ENCODE measurements at places on chromosomes 16 and 17.

DNA sequence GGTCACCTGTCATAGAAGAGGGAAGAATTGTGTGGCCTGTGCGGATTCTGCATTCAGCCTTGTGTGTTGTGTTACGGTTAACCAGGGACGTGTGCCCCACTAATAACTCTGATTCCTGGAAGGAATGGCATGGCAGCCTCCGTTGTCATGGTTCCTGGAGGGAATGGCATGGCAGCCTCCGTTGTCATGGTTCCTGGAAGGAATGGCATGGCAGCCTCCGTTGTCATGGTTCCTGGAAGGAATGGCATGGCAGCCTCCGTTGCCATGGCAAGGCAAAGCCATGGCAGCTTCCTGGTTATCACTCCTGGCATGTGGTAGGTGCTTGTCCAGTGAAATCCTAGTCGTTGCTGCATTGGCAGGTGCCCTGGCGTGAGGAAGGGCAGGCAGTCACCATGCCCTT lies 8.9 kb downstream of the SPG7 start:
- DNase-seq: no peak

- no peak for DNase-seq
Measured at GRCh38 chr17:737561-738113, 5.2 kb downstream of the TLCD3A start.

GRCh38 chr17:3976675-3977171 lies 12.5 kb upstream of the ATP2A3 start:
- DNase-seq: peak; percentile 77

DNA sequence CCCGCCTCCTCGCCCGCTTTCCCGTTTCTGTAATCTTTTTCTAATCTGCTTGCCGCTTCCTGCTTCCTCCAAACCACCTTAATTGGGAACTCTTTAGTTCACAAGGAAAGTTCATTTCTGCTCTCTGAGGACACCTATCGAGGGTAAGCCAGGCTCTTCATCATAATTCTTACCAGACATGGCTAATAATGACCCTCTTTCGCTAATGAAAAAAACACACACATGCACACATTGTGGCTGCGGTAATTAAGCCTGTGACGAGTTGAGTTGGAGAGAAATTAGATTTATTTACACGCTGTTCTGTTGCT lies 100.6 kb downstream of the ZNF423 start:
- DNase-seq: no peak

DNA sequence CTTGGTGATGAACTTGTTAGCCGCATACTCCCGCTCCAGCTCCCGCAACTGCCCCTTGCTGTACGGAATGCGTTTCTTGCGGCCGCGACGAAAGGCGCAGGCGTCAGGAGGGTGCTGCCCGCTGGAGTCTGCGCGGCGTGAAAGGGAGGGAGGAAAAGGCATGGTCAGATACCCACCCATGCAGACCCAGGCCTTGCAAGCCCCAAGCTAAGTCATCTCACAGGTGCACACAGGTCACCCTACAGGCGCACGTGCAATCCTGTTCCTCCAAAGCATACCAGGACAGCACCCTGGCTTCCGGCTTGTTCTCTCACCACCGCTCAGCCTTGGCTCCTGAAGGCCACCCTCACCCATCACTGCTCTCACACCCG lies 1.6 kb downstream of the HOXB13 start:
- DNase-seq: no peak

GRCh38 chr17:75485688-75486087 lies 29.3 kb downstream of the TMEM94 start:
- DNase-seq: peak; percentile 50

GRCh38 chr16:57446531-57447185 lies 527 bp downstream of the CIAPIN1 start:
- DNase-seq: peak; percentile 72

DNA sequence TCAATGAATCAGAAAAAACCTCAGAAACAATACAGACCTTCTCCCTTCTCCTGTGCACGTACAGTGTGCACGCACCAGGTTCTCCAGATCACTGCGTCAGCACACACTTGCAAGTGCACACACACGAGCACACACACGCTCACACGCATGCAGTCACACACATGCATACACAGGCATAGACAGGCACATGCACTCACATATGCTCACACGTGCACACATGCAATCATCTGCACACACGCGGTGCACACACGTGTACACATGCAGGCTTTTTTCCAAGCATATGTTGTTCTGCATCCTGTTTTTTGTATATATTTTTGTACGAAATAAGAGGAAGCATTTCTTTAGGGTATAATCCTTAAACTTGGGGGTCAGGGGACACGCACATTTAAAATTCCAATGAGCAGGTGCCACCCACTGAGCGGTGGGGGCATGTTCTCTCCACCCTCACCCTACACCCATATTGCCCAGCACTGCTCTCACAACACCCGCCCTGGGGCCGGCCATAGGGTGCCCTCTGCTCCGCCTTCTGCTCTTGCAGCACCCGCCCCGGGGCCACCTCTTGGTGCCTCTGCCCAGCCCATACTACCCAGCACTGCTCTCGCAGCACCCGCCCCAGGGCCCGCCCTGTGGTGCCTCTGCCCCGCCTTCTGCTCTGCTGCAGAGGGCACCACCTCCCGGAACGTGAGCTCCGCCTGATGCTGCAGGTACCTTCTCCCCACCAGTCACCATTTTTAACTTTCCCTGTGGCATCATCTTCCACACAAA lies 20.9 kb downstream of the KLHDC4 start:
- DNase-seq: no peak

DNA sequence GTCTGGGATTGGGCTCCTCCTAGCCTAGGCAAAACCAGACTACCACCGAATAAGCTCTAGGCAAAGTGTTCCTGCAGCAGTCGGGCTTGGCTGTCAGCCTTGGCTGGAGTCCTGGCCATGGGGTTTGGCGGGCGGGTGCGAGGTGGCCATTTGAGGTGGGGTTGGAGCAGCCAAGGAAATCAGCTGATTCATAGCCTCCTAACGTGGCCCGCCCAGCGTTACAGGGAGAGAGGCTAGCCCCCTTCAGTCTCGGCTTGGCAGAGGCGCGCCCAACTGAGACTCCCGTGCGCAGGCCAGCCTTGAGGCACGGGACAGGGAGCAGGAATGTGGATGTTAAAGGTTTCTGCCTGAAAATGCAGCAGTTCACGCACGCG lies 1.9 kb downstream of the PMP22 start:
- DNase-seq: peak; percentile 97

GRCh38 chr16:57285379-57285778 lies 907 bp upstream of the PLLP start:
- DNase-seq: no peak

DNA sequence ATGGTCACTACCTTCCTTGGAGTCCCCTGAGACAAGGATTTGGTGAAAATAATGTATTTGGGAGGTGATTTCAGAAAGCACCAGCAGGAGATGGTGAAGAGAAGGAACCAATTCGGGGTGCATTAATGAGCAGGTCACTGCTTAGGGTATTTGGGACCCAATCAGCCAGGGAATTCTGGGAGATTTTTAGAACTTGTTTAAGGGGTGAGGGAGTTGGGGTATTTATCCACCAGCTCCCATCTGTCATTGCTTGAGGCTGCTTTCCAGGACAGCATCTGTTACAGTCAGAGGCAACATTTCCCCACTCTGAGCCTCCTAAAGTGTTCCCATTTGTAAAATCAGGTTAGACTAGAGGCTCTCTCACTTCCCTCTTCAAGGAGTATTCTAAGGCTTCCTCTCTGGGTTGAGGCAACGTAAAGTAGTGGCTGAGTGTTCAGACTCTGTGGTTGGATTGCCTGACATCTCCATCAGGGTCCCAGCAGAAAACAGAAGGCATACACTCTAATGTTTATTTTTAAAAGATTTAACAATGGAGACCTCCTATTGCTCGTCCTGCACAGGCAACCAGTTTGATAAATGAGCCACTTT lies 60.9 kb downstream of the CLEC19A start:
- DNase-seq: no peak

- DNase-seq: no peak
Measured at GRCh38 chr16:9965079-9965478, 217.1 kb downstream of the GRIN2A start.

DNA sequence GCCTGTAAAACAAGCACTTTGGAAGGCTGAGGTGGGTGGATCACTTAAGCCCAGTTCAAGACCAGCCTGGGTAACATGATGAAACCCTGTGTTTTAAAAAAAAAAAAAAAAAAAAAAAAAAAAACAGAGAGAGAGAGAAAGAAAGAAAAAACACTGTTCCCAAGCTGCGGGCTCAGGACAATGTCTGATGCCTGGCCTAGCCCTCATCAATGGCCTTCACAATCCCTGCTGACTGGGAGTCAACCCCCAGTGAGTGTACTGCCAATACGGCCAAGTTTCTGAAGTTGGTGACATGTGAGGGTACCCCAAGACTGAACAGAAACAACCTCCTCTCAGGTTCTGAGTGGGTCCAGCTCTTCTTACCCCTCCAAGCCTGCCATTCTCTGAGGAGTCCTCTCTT lies 116.5 kb downstream of the ZNF778 start:
- DNase-seq: peak; percentile 22

DNA sequence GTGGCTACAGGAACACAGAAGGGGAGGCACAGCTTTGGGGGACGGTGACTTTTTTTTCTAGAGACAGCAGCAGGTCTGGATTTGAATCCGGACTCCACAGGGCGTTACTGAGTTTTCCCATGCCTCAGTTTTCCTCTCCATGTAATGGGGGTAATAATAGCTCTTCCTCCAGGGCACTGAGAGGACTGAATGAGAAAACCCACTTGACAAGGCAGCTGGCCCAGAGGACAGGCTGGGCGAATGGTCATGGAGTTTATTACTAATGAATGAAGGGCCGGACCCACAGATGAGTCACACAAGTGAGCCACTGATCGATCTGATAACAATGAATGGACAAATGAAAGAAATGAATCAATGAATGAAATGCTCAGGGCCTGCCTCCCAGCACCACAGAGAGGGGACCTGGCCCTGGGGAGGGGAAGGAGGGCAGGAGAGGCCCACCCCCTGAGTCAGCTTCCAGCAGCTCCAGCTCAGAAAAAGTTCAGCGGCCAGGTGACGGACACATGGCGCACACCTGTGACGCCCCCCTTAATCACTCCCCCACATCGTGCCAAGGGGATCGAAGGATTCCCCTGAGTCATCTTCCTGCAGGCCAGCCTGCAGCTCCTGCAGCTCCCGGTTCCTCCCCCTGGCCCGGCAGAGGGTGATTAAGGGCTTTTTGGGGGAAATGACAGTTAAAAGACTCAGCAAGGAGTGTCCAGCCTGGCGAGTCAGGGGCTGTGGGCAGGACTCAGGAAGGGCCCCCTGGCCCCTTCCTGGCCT lies 54.3 kb downstream of the SOCS1 start:
- no peak for DNase-seq

GRCh38 chr17:57561072-57561861 lies 183.8 kb downstream of the CCDC182 start:
- no peak for DNase-seq

DNA sequence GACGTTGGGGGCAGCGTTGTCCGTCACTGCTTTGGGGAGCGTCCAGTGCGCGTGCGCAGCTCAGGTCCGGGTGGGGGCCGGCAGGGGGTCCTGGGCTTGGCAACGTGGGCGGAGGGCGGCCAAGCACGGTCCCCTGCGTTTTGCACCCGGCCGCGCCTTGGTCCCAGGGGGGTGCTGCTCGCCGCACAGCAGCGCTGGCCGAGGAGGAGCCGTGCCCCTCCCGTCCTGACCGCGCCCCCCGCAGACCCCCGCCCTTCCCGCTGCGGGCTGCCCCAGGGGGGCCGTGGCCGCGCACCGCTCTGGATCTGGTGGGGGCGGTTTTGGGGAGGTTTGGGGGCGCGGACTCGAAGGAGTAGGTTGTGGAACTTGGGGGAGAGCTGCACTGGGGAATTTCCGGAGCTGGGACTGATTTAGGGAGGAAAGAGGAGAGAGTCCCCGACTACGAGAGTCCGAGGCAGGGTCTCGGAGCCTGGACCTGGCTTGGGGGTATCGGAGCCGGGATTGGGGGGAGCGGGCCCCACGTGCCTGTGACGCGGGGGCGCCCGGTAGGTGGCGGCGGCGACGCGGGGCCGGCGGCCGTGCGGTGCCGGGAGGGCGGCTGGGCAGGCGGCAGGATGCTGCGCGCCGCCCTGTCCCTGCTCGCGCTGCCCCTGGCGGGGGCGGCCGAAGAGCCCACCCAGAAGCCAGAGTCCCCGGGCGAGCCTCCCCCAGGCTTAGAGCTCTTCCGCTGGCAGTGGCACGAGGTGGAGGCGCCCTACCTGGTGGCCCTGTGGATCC lies at the start of gene SLC9A5:
SLC9A5 (plus strand) TSS at position 579 of the 777 bp plus-strand sequence; CDS start at position 615, 36 bp downstream.
- DNase-seq: peak; percentile 49

All from psoas muscle (tissue), 8 donors.